ENCODE measurements at places on chromosomes 2 and 18.

- no peak for DNase-seq
Observed at GRCh38 chr2:181104512-181105115, 124.2 kb downstream of the UBE2E3 start.

DNA sequence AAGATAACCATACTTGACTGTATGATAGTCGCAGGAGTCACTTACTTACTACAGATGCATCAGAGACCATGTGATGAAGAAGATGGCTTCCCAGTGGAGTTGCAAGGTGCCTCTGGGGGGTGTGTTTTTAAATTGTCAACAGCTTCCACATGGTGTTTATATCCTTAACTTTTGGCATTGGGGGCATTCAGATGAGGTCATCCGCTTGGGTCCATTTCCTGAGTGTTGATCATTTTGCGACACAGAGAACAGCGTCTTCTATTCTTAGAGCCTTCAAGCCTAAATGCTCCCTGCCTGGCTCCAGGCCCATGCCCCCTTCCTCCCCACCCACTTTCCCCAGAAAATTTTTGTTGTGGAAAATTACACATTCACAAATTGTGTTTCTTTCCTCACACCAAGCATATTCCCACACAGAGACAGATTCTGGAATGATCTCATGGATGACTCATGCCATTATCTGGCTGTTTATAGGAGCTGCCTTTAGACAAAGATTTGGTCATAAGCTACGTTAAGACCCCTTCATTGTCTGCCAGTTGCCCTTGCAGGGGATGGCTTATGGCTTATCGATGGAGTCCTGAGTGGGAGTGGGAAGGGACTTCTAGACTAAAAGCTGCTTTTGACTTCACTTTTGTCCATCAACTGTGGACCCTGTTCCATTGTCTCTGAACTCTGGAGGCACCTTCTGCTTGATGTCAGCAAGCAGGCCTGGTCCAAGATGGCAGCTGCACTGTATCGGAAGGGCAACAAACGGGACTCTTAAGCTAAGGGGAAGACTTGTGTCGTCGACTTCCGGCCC, 91.8 kb downstream of the CABLES1 start:
- no peak for DNase-seq

DNA sequence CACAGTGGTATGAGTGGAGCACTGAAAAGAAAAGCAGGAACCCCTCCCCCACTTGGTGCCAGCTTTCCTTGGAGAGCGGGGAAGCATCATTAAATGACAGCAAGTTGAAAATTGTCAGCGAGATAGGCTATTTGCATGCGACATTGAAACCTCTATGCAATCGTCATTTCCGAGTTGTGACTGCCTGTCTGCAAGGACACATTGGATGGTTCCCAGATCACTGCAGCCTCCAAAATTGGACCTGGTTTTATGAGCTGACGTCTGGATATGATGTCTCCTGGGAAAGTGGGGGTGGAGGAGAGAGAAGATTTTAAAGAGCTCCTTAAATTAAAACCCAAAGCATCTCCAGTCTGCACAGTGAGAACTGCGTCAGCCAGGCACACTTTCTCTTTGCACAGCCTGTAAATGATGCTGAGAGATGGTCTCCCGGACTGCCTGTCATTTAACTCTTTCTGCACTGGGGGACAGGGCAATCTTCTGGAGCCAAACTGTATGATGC, 57.8 kb upstream of the KIF5C start:
- no peak for DNase-seq

DNA sequence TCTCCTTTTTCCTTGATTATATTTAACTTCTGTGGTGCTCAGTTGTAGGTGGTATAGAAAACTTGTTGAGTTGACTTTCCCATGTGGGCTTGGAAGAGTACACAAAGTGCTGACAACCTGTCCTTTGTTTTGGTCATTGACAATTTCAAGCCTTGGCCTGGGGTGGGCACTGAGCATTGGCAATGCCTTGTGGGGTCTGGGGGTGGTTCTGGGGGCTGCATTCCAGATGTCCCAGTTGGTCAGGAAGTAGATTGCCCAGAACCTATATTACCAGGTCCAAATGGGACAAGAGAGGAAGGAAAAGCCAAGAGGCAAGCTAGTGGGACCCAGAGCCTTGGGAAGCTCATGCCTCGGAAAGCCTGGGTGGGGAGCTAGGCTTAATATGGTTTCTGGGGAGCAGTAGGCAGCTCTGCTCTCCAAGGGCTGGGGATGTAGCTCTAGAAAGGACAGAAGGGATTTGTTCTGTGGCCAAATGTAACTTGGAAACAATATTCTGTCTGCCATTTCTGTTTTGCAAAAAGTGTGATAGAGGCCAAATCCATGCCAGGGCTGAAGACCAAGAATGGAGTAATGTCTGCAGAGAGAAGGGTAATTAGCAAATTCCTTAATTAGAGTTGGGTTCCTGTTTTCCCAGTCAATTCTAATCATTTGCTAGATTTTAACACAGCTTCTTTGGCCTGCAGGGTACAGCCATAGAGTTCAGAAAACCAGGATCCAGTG, 87.4 kb downstream of the SLC4A3 start:
- no peak for DNase-seq

- no peak for DNase-seq
Observed at GRCh38 chr2:236583621-236584203, 14.1 kb downstream of the ACKR3 start.

- DNase-seq = no peak
Observed at GRCh38 chr2:206584323-206585116, 57.8 kb upstream of the FAM237A start.

- peak; percentile 14 for DNase-seq
Observed at GRCh38 chr2:236177967-236178889, 10.0 kb upstream of the GBX2 start.

DNA sequence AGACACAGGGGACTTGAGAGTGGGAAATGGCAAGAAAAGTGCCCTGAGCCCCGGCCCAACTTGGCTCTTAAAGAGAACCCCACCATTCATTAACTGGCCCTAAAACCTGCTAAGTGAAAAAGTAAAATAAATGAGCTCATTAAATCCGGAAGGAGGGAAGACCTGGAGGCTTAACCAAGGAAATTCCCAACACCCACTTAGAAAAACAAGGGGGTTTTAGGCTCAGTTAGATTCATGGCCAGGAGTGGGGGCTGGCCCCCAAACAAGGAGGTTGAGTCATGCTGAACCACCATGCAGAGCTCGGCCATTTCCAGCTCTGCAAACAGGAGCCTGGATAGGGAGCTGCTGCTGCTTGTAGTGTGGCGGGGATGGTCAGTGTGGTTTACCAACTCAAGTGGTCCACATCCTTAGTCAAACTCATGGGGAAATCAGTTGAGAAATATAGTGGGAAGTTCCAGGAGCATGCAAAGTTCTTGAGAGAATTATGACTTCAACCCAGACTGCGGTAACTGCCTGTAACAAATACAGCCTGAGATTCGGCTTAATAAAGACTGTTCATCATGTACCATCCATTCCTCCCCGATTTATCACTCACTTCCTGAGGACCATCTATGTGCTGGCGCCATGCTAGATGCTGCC, 39.7 kb upstream of the MRPL19 start:
- DNase-seq = no peak

GRCh38 chr2:167140330-167140729, 252.1 kb downstream of the XIRP2 start:
- DNase-seq = no peak

DNA sequence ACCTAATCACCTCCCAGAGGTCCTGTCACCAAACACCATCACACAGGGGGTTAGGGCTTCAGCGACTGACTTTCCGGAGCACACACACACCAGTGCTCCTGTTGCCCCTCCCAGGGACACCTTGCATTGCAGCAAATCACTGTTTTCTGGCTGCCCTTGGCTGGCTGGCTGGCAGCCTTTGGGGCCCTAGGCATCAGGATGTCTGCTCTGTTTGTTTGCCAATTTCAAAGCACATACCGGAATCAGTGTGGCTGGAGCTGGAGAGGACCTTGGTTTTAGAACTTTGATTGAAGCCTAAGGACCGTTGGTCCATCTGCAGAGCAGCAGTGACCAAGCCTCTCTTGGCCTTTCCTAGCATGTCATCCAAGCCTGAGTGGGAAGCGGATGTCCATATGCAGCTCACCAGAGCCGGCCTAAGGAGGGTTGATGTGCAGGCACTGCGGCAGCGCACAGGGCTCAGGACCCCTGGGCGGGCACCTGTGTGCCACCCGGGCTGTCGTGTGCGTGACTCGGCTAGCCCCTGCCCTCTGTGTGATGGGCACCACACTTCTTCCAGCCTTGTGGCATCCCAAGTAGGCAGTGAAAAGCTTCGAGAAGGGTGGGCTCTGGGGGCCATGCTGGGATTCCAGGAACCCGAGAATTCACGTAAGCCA, 62.1 kb downstream of the GBX2 start:
- no peak for DNase-seq

GRCh38 chr2:218991674-218992168, 1.5 kb downstream of the CRYBA2 start:
- no peak for DNase-seq

GRCh38 chr2:232998666-232998985, 14.4 kb downstream of the NGEF start:
- no peak for DNase-seq

DNA sequence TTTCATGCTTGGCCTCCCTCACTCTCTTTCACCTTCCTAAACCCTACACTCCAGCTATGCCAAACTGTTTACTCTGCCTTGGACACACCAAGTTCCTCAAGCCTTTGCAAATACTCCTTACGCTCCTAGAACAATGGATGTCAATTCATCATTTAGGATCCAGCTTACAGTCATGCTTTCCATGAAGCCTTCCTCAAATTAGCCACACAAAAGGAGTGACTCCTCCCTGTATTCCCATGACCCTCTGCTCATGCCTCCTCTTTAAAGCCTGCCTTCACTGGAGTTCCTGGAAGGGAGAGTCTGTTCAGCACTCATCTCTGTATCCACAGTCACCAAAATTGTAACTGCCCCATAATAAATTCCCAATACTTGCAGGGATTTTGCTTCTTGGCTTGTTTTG, 721 bp upstream of the EHD3 start:
- no peak for DNase-seq

DNA sequence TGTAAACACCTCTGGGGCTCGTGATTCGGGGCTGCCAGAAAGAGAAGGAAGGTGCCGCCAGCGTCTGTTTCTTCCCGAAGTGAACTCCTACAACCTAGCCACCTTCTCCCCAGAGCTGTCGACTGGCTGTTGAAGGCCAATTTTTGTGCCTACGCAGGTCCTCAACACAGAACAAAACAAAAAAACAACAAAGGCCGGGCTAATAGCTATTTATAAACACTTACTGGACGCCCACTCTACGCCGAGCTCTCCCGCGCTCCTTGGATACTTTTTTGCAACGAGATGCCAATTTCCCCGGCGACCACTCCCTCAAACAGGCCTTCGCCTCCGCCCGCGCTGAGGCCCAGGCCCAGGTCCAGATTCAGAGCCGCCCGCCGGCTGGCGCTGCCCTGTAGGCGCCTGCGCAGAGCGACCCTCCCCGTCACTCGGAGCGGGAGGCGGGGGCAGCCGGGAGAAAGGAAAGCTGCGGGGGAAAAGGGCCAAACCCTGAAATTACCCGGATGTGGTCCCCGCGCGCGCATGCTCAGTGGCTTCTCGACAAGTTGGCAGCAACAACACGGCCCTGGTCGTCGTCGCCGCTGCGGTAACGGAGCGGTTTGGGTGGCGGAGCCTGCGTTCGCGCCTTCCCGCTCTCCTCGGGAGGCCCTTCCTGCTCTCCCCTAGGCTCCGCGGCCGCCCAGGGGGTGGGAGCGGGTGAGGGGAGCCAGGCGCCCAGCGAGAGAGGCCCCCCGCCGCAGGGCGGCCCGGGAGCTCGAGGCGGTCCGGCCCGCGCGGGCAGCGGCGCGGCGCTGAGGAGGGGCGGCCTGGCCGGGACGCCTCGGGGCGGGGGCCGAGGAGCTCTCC, at the start of gene SMAD4:
Gene SMAD4, plus strand, starts transcription at position 520 of the 843 bp plus-strand sequence. CDS start 16,834 bp downstream, outside the sequence.
- DNase-seq = peak; percentile 99

- no peak for DNase-seq
Observed at GRCh38 chr2:151056870-151057269, 204.8 kb downstream of the RBM43 start.

GRCh38 chr2:73050121-73050545, 21.4 kb downstream of the SFXN5 start:
- no peak for DNase-seq

DNA sequence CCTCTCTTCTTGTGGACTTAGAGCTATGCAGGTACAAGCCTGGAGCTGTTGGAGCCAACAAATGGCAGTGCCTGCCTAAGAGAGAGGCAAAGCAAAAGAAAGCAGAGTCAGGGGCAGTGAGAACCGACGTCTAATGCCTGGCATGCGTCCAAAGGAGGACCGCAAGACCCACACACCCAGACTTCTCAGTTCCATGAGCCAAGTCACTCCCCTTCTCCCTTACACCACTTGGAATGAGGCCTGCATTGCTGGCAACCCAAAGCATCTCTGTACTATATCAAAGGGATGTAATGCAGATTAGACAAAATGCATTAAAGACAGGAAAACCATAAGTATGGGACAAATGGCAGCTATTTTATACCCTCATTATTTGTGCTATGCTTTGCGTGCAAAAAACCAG, 49.9 kb upstream of the RNU4ATAC start:
- no peak for DNase-seq

DNA sequence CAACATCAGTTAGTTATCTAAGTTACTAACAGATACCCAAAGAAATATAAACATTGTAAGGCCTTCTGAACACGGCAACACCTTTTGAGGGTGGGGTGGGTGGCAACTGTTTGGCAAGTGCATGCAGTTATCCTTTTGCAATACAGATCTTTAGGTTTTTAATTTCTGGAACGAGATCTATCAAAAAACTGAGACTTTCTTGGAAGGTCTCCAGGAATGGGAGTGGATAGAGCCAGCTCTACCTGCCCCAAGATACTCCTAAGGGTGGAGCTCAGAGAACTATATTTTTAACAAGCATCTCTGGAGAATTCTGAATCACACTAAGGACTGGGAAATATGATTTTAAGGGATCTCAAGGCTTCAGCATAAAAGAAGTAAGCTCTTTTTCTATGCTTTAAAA, 11.4 kb upstream of the GALNT1 start:
- DNase-seq = no peak

- no peak for DNase-seq
Observed at GRCh38 chr2:237282568-237283128, 131.3 kb downstream of the COL6A3 start.

GRCh38 chr2:86068136-86068588, 37.5 kb downstream of the POLR1A start:
- no peak for DNase-seq

DNA sequence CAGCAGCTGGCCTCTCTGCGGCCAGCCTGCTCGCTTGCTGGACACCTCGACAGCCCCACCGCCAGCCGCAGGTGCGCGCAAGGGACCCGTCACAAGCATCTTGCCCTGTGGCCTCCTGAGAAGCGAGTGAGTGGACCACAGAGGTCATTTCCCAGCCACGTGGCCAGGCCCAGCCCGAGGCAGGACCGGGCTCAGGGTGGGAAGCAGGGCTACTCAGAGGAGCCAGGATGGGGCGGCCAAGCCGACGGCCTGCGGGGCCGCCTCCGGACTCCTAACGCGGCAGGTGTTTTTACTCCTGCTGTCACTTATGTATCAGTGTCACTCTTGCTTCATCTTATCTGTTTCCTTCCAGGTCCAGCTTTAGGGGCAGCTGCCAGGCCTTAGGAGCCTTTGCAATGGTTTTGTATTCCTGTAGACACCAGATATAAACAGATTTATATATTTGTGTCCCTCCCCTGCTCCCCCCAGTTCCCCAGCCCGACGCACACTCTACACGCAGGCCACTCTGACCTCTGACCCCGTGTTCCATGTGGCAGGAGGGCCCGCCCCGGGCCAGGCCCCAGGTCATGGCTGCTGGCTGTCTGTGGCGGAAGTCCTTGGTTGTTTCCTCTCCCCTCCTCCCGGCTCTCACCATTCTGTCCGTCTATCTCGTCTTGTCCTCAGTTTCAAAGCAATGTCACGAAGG, 236.4 kb downstream of the ATAD2B start:
- no peak for DNase-seq

GRCh38 chr2:85718885-85719492, 24.8 kb downstream of the GNLY start:
- no peak for DNase-seq

All from stimulated activated CD4-positive, alpha-beta T cell treated with anti-CD3 and anti-CD28 coated beads, Interleukin-15, amount 100 ng/mL, for 1 hour (primary cell).